ENCODE measurements at places on chromosomes 4 and X.

DNA sequence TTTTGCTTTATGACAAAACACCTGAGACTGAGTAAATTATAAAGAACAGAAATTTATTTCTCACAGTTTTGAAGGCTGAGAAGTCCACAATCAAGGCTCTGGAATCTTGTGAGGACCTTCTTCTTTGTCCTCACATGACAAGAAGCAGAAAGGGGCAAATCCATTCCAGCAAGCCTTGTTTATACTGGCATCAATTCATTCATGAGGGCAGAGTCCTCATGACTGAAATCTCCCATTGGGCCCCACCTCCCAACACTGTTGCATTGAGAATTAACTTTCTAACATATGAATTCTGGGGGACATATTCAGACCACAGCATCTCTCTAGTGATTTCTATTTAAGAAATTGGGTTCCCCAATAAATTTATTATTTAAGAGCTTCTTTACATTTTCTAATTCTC is 395.4 kb downstream of the AR start:
- no peak for DNase-seq

DNA sequence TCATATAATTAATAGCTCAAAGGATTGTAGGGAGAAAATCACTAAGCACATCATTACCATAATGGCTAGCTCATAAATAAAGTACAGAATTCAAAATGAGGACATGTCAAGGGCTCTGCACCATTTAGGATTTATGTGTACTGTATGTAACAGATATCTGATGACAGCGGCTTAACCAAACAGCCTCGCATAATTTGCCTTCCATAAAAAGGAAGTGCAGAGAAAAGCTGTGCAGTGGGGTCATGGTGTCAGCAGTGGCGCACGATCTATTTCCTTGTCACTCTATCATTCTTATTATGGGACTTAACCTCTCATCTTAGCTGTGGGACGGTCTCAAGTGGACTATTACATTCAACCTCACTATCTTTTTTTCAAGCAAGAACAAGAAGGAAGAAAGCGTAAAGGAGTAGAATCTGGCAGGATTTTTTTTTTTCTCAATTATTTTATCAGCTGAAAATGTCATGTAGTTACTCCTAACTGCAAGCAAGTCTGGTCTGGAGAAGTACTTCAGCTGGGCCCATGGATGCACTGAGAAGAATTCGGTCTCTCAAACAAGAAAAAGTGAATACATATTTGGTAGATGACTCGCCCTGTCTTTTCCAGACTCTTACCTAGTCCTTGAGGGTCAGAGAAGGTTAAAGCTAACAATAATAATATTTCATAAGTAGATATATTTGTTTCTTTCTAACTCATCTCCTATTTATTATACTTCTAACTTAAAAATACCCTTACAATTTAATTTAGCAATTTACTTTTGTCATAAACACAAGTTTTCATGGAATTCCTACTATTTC is 94.6 kb downstream of the COX18 start:
- no peak for DNase-seq

- DNase-seq = no peak
Measured at GRCh38 chr4:47741200-47741599, 96.7 kb downstream of the CORIN start.

DNA sequence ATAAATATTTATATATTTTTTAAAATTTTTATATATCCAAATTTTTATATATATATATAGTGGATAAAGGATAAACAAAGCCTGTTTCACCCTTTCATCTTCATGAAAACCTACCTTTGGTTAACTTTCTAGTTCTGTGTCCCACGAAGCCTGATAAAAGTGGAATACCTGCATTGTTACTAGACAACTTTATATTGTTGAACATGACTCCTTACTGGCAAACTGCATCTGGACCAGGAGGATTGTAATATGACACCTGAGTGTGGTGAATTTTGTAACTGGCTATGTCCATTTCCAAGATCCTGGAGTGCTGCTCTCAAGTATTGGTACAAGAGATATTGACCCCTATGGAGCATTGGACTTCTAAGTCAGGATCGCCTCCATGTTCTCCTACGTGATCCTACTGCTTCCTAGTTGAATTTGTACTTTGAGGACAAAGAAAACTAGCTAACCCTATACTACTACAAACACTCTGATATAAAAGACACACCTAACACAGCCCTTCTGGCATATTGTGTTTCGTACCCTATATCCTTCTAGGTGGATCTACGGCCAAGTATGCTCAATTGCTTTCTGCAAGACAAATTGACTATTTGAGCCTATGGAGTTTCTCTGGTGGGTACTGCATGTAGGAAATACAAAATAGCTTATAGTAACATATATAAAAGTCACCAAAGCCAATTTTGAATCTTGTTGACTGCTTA is 61.3 kb upstream of the PRRG1 start:
- no peak for DNase-seq

GRCh38 chr4:10716163-10716562 is 31.6 kb upstream of the CLNK start:
- DNase-seq = no peak

GRCh38 chrX:122439831-122440230 is 744.2 kb upstream of the GRIA3 start:
- no peak for DNase-seq

GRCh38 chrX:137747244-137748043 is 181.5 kb downstream of the ZIC3 start:
- DNase-seq = no peak

- no peak for DNase-seq
Measured at GRCh38 chr4:110122201-110122600, 76.2 kb downstream of the ELOVL6 start.

- no peak for DNase-seq
Measured at GRCh38 chr4:185341377-185341776, 54.3 kb downstream of the LRP2BP start.

- DNase-seq = no peak
Measured at GRCh38 chrX:40263014-40263560, 165.3 kb upstream of the BCOR start.

DNA sequence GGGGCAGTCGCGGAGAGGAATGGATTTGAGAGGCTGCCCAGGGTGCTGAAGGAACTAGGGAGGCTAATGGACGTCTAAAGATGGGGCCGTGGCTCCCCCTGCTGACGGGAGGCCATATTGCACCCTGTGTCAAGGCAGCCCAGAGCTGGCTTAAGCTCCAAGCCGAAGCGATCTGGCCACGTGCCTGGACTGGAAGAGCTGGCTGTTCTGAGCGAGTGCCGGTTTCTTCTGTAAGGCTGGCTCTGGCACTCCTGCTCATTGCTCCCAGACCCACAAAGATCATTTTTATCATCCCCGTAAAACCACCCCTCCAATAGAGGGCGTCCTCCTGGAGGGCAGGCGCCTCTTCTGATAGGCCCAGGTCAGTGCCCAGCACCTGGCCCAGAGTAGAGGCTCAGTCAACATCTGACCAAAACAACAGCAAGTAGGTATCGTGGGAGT is 5.6 kb downstream of the PNCK start:
- peak; percentile 74 for DNase-seq

- no peak for DNase-seq
Measured at GRCh38 chr4:159979351-159979750, 876.5 kb downstream of the RAPGEF2 start.

DNA sequence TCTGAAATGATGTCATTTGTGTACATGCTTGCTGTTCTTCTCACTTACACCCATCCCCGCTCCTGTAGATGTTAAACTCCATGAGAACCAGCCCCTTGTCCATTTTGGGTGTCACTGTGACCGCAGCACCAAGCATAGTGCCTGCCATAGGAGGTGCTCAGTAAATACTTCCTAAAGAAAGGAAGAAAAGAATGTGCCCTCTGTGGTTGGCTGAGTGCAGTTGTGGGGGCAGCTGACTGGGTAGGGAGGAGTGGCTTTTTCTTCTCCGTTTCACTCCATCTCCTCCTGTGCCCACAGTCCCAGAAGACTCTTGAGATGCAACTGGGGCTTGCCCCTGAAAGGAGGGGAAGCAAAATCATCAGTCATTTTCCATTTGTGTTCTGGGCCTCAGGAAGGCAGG is 25.5 kb downstream of the PHEX start:
- no peak for DNase-seq

DNA sequence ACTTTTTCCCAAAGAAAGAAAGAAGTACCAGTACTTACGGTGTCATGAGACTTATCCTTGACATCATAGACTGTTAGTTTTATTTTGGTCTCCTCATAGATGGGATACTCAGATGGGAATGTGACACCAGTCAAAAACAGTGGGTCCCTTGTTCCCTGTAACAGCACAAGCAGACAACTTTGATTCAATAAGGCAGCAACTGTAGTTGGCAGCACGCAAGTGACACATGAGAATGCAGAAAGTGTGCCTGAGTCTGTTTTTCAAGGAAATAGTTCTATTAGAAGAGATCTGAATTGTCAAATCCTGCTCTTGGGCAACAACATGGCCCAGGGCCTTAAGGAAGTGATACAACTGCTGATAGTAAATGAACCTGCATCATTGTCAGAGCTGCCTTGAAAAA is 443.2 kb downstream of the INPP4B start:
- no peak for DNase-seq

GRCh38 chrX:18390941-18391538 is 34.4 kb upstream of the CDKL5 start:
- DNase-seq = peak; percentile 25

DNA sequence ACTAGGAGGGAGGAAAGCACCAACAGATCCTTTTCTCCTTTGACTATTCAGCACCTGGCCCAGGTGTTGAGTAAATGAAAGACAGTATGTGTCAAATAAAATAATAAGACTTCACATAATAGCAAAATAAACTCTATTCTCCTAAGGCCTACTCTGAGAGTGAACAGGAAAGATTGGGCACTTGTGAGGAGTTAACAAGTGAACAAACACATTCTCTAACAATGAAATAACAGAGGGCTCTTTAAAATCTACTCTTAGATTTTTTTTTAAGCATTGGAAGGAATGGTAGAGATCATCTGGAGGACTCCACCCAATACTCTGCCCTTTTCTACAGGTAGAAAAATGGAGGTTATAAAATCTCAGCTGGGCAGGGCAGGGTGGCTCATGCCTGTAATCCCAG is 39.1 kb upstream of the NOCT start:
- DNase-seq = no peak

DNA sequence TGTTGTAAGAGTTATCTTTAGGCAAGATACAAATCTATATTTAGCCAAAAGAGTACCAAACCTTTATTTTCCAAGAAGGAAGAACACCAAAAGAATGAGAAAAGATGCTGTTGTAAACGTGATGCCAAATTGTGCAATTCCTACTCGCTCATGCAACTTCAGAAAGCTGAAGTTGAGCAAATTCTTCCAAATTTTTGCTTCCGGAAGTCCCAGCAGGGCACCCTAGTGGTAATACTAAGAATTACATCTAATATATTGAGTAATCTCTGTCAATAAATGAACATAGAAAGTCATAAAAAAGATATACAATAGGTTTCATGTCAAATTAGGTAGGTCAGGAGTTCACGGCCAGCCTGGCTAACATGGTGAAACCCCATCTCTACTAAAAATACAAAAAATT is 36.0 kb upstream of the SMARCAD1 start:
- DNase-seq = no peak

DNA sequence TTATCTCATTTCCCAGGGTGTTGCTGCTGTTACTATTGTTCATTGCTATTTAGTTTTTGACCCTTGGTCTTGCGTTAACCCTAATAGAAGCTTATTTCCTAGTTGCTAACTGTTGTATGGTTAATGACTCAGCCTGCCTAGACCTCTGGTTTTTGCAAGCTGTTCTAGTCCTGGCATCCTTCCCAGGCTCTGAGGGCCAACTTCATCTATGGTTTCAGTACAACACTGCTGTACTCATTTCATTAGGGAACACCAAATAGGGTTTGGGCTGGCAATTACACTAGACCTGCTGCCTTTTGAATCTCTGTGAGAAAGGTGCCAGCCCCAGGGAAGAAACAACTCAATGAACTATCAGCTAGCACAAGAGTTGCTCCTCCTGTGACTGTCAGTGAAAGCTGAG is 59.6 kb downstream of the DCX start:
- DNase-seq = no peak

DNA sequence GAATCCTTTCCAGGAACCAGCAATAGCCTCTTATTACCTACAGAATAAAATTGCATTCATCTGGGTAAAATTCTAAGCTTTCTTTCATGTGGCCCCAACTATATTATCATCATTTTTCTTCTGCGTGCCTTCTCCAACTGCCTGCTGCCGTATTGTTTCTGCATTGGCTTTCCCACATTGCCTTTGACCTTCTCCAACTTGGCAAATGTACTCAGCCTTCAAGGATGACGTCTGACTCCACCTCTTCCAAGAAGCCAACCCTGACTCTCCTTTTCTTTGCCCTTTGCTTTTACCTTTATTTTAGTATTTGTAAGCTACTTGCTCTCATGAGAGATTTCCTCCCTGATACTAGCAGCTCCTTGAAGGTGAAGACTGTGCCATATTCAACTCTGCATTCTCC is 200.4 kb upstream of the FAM9B start:
- DNase-seq = no peak

GRCh38 chr4:170007113-170007512 is 19.1 kb downstream of the MFAP3L start:
- DNase-seq = no peak

DNA sequence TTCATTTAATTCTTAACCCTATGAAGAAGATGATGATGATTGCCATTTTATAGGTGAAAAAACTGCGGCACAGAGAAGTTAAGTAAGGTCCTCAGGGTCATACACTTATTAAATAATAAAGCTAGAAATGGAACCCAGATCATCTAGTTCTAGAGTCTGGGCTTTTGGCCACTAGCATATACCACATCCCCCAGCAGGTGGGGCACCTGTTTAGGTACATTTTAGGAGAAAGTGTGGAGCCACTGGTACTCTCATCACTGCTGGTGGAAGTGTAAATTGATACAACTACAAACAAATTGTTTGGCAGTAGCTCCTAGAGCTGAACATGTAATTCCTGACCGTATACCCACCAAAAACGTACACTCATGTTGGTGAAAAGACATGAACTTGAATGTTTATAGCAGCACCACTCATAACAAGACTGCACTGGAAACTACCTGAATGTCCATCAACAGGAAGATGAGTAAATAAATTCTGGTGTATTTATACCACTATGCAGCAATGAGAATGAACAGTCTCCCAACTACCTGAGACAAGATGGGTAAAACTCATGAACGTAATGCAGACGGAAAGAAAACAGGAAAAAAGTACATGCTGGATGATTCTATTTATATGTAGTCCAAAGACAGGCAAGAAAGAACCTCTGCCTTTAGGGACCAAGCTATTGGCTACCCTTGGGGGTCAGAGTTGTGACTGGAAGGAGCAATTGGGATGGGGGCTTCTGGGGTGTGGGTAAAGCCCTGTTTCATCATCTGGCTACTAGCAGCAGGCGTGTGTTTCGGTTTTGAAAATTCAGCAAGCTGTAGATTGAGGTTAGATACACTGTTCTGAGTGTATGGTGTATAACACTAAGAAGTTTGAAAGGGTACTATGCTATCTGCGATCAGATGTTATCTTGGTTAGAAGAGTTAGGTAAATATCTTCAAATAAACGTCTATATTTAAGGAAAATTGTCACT is 72.3 kb upstream of the ADGRG2 start:
- no peak for DNase-seq

- DNase-seq = no peak
Measured at GRCh38 chrX:106397788-106398538, 213.8 kb upstream of the RADX start.

GRCh38 chrX:112645774-112646173 is 34.0 kb downstream of the LHFPL1 start:
- DNase-seq = no peak

Measured in stimulated activated CD4-positive, alpha-beta T cell treated with anti-CD3 and anti-CD28 coated beads, Interleukin-4, amount 100 ng/mL, for 4 hours (primary cell).